ENCODE measurements at places on chromosomes 12 and 14.

GRCh38 chr12:1920971-1921370 is 2.5 kb upstream of the CACNA2D4 start:
- DNase-seq: no peak

DNA sequence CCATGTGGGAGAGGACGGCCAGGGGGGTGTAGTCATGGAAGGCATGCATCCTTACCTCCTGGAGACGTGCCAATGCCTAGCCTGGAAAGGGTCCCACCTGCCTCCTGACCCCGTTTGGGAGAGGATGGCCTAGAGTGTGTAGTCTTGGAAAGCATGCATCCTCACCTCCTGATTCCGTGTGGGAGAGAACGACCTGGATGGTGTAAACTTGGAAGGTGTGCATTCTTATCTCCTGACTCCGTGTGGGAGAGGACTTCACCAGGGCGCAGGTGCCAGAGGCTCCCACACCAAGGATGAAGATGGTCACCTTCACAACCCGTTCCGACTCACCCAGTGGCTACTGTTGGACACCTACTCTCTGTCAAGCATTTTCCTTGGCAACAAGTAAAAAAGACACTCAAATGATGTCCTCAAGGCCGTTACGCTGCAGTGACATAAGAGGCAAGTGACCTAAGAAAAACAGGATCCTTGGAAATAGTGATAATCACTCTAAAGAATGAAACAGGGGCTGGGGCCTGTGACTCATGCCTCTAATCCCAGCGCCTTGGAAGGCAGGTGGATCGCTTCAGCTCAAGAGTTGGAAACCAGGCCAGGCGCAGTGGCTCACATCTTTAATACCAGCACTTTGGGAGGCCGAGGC is 37.5 kb upstream of the FZD10 start:
- no peak for DNase-seq

- DNase-seq: no peak
Observed at GRCh38 chr12:56223571-56224101, 506 bp upstream of the NABP2 start.

DNA sequence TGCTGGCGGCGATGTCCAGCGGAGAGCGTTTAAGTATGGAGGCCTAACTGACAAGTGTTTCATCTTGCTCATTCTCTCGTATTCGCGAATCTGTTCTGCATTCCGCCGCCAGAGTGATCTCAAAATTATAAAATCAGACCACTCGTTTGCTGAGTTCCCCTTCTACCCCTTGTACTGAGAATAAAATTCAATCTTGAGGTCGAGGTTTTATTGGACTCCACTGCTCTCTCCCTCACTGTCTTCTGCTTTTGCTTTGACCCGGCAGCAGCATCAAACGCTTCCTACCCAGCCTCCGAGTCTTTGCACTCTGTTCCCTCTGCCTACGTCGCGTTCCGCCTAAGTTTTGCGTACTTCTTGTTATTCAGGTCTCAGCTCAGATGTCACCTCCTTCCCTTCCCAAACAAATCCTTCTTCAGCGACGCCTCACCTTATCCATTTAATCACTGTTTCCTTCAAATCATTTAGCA is 462 bp downstream of the KNTC1 start:
- peak; percentile 76 for DNase-seq

DNA sequence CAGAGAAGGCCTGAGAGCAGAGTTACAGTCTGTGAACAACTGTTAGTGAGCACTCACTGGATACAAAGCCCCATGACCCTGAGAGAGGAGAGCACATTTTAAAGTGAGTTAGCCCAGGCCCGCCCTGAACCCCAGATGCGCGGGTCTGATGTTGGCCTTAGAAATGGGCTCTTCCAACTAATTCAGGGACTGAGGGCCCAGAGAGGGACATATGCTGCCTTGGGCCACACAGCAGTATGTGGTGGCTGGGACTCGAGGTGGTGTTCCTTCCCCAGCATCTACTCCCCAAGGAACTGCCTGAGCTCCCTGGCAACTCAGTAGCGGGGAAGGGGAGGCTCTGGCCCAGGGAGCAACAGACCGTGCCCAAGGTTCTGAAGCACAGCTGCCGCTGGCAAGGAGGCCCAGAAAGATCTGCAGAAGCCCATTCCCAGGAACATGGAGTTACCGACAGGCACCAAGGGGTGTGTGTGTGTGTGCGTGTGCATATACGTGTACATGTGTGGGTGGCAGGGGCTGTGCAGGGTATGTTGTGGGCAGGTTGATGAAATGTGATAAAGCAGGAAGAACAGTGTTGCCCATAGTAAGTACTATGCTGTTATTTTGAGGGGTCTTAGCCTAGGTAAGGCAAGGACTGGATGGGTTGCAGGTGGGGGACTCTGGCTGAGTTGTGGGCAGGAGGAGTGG is 40.5 kb downstream of the KRT80 start:
- no peak for DNase-seq

- DNase-seq: no peak
Observed at GRCh38 chr14:101017806-101018560, 114.5 kb upstream of the RTL1 start.

GRCh38 chr12:114396869-114397719 is 8.8 kb downstream of the TBX5 start:
- no peak for DNase-seq

DNA sequence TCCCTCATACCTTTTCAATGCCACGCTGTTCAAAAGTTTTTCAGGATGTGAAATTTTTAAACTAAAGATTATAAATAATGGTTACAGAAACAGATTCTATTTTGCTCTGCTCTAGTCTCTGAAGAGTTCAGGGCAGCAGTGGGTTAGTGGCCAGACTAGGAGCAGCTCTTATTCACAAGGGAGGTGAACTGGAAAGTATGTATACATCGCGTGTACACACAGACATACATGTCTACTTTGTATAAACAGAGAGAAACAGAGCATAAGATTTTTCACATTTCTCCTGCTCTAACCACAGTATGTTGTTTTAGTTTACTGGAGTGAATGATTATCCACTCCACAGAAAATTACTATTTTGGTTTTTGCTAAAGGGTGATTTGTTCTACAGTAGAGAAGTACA is 74.4 kb upstream of the CRY1 start:
- no peak for DNase-seq

DNA sequence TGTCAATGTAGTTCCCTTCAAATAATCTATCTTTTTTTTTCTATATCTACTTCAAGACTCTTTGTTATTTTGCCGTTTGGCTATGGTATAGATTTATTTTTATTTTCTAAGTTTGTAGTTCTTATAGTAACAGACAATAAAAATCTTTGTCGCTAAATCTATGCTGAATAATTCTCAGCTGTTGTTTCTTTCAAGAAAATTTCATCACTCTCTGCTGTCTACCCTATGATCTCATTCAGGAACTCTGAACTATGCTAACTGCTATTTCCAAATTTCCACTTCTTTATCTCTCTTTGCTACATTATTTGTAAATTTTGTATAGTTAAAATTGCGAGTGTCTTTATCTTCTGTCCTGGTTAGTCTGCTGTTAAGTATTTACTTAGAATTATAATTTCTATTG is 353.6 kb downstream of the LRFN5 start:
- no peak for DNase-seq

- DNase-seq: no peak
Observed at GRCh38 chr14:66530526-66530925, 22.6 kb downstream of the GPHN start.

- no peak for DNase-seq
Observed at GRCh38 chr12:52249511-52250047, 16.5 kb downstream of the KRT7 start.

DNA sequence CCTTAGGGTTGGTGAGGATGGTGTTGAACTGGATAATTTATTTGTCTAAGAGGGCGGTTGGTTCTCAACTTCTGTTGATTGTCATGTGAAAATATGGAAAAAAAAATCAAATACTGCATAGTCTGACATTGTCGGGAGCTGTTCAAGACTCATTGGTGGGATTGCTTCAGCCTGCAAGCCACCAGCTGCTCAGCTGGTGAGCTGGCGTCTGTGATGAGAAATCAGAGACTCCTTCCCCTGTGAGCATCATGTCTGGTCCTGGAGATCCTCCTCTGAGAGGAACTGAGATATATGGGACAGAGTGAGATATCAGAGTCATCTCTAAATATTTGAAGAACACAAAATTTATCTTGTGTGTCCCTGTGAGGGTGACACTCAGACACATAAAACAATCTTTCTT is 49.9 kb downstream of the TRIM9 start:
- no peak for DNase-seq

GRCh38 chr12:118058881-118059280 is 2.1 kb downstream of the WSB2 start:
- DNase-seq: no peak

GRCh38 chr12:96812153-96812552 is 94.9 kb upstream of the NEDD1 start:
- no peak for DNase-seq

- DNase-seq: no peak
Observed at GRCh38 chr12:84113666-84114065, 798.9 kb downstream of the SLC6A15 start.

DNA sequence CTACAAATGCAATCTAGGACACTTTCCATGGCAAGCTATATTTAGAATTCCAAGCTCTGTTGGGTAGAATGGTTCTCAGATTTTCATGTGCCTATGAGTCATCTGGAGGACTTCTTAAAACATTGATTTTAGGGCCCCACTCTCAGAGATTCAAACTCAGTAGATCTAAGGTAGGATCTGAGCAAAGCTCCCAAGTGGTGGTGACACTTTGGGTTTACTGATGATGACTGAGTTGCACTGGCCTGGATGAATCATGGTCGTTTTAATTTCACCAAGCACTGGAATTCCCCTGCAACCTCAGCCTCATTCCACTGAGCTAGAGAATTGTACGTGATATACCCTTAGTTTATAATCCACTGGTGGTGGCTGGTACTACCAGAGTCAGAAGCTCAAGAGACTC is 86.5 kb downstream of the PPM1H start:
- DNase-seq: no peak

DNA sequence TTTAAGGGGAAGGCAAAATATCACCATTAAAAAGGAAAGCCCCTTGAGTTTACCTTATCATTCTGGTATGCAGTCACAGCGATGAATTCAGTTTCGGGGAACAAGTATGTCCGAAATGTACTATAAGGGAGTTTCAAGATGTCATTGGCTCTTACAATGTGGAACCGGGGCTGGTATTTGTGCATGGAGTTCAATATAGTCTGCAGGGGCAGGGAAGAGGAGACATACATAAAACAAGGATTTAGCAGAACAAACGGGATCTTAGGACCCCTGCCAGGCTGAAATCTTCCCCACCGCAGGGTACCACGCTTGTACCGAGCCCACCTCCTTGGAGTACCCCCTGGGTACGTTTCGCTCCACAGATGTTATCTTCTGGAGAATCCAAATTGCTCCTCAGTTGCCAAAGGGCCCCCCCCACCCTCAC is 4.5 kb downstream of the TBX3 start:
- DNase-seq: no peak

GRCh38 chr14:54650959-54651351 is 84.0 kb downstream of the SAMD4A start:
- DNase-seq: no peak

- peak; percentile 76 for DNase-seq
Observed at GRCh38 chr14:64503434-64504309, at the start of gene ZBTB25. Gene ZBTB25 (minus strand): TSS chr14:64503838. CDS start chr14:64490533, 13,305 bp downstream.

DNA sequence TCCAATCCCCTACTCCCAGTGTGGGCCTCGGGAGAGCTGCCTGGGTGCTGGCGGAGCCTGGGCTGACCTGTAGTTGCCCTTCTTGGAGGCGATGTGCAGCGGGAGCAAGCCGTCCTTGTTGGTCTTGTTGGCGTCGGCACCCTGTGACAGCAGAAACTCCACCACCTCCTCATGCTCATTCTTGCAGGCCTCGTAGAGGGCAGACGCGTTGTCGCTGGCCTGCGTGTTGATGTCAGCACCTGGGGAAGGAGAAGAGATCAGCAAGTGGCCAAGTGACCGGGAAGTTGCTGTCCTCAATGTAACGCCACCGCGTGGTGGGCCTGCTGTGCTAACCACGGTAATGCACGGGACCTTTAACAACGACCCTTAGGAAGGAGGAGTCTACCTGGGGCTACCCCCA is 20.1 kb downstream of the FAM181A start:
- no peak for DNase-seq

DNA sequence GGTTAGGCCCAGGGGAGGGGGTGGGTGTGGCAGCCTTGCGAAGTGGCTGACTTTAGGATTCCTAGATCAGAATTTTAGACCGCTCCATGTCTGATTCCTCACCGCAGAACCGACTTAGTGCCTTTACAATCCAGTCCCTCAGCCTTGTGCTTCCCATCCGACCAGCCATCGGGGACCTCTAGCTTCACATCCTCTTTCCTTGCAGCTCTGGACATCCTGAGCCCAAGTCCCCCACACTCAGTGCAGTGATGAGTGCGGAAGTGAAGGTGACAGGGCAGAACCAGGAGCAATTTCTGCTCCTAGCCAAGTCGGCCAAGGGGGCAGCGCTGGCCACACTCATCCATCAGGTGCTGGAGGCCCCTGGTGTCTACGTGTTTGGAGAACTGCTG is 557 bp downstream of the COPS7A start:
- DNase-seq: no peak

DNA sequence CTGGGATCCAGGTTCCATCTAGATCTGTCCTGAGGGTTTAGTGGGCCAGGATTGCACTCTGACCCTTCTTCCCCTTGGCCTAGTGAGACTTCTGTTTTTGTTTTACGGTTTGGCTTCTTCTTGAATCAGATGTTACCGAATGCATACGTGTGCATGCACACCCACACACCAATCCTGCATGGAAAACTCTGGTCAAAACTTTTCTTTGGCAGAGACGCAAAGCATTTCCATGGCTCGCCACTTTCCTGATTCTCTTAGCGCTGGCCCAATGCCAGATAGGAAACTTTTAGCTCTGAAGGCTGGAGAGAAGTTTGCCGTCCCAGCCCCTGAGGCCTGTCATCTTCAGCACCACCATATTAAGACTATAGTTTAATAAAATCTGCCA is 67.4 kb upstream of the ACTN1 start:
- no peak for DNase-seq

DNA sequence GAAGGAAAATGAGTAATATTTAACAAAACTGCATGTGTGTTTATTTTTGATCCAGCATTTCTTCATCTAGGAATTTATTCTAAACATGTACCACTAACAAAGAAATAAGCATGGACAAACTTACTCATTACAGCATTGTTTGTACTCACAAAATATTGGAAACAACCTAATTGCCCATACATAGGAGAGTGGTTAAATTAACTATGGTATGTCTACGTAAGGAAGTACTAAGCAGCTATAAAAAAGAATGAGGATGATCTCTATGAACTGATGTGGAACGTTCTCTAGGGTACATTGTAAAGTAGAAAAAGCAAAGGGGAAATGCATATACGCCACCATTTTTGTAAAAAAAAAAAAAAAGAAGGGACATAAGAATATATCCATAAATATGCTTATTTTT is 17.4 kb upstream of the TAS2R42 start:
- no peak for DNase-seq

GRCh38 chr14:73305499-73305898 is 68.2 kb downstream of the PAPLN start:
- no peak for DNase-seq

Data from NCI-H526 treated with DMSO at 0.1 percent for 48 hours (cell line).